ENCODE measurements at places on chromosomes 3 and 15.
A peak's percentile ranks its signal among the peaks of the same experiment; 100 is the strongest.

- no peak for DNase-seq
Observed at GRCh38 chr3:52039846-52040245, 16.5 kb downstream of the DUSP7 start.

GRCh38 chr3:2579206-2579605 lies 480.5 kb downstream of the CNTN4 start:
- no peak for DNase-seq

DNA sequence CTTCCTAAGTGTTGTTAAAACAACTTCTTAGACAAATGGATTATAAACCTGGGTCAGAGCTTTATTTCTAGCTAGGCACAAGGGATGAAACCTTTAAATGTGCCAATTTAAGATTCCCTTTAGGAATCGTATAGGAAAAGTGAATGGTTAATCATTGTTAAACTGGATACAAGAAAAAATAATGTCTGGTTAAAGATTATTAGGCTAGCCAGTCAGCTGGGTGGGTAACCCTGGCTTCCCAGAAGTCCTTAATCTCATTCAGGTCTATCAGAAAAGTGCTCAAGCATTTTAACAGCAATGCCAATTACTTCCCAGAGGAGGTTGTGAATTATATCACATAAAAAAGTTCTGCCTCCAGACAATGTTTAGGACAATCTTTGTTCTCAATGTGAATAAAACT lies 37.6 kb downstream of the NANOGP8 start:
- no peak for DNase-seq

- no peak for DNase-seq
Observed at GRCh38 chr3:33152363-33153360, 38.8 kb downstream of the CRTAP start.

GRCh38 chr3:89762405-89762804 lies 655.0 kb downstream of the EPHA3 start:
- no peak for DNase-seq

GRCh38 chr3:158110658-158111018 lies 749 bp downstream of the RSRC1 start:
- DNase-seq: no peak

GRCh38 chr3:15284121-15284889 lies 48.1 kb downstream of the SH3BP5 start:
- no peak for DNase-seq

DNA sequence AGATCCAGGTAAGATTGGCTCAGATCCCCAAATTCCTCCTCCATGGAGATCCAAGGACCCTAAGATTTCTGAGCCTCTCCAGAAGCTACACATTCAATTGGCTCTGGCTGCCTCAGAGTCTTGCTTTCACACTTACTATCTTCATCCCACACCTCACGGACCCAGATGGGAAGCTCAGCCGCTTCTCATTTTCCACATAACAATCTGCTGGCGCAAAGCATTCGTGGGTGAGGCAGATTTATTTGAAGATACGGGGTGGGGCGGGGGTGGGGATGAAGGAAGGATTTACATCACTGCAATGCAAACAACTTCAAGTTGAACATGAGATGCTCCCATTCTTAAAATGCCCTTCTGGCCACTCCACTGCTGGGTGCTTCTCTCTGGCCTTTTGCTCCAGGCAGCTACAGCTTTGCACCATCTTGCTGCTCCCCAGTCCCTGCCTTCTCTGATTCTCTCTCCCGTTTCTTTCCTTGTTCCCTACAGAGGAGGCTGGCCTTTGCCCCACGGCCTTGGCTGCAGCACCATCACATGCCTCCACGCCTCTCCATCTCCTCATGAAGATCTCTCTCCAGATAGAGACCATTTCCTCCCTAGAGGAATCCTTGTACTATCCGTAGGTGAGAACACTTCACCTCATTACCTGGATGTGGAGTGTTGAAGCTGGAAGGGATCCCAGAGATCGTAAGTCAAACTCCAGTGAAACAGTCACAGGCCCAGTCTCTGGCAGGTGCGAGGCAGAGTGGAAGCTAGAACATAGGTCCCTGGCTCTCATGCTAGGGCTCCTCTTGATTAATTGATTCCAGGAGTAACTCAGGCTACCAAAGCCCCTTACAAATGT lies 175.9 kb downstream of the RPLP1 start:
- no peak for DNase-seq

GRCh38 chr3:50491023-50491422 lies 12.4 kb downstream of the CACNA2D2 start:
- no peak for DNase-seq

DNA sequence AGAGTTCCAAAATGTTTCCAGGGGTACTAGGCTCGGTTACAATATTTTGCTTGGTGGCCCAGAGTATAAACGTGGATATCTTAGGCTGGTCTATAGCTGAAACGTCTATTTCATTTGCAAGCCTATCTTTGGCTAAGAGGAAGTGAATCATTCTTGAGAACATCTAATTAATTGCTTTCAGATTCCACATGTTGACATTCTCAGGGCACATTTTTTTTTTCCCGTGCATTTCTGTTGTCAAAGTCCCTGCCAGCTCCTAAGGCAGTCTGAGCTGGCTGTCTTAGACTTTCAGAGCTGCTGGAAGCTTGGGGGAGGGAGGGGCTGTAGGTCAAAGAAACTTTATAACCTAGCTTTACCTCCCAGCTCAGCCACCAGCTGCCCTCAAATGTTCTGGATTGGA lies 23.2 kb upstream of the LAMP3 start:
- DNase-seq: peak; percentile 62

GRCh38 chr3:105836533-105836932 lies 32.3 kb downstream of the CBLB start:
- DNase-seq: peak; percentile 49

- no peak for DNase-seq
Observed at GRCh38 chr3:161393310-161393709, 22.0 kb upstream of the SPTSSB start.

GRCh38 chr3:131470377-131470776 lies 32.4 kb downstream of the MRPL3 start:
- DNase-seq: no peak

- DNase-seq: no peak
Observed at GRCh38 chr3:13282986-13283876, 136.9 kb downstream of the NUP210 start.

- DNase-seq: no peak
Observed at GRCh38 chr3:15952543-15953175, 154.9 kb upstream of the ANKRD28 start.

DNA sequence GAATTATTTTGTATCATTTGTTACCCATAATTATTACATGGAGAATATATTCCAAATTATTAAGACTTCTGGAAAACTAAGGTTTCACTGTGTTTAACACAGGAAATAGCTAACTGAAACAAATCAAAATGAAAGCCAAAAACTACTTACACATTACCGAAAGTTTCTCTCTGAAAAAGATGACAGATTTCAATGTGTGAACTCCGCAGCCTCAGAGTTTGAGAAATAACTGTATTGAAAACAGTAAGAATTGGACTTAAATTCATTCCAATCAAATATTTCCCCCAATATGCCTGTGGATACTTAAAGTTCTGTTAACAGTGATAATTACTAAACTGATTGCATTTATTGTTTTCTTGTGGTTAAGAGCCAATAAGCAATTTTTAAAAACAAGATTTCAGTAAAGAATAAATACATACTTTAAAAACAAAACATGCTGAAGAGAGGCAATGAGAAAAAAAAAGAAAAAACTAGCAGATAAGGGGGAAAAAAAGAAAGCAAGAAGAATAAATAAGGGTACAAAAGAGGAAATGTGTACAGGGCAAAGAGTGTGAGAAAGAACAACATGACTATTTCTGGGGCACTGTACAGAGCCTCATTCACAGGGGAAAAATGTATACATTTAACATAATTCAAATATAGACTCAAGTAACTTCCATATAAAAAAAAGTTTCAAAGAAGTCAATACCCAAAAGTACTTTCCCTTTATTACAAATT lies 30.7 kb downstream of the DENND4A start:
- no peak for DNase-seq

DNA sequence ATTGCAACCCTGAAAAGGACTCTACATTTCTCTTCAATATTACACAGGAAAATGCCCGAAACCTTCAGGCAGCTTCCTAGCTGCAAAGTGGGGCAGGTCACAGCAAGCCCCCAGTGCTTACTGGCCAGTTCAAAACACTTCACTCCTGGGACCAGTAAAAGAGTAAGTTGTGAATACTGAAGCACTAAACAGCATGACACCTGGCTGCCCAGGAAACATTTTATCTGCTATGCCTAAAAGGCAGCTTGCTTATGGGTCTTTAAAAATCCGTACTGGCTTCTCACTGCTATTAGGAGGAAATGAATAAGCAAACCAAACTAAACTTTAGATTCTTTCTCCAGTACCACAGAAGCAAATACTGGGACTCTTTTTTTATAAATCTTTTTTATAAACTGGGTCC lies 457.9 kb upstream of the ALCAM start:
- no peak for DNase-seq

- no peak for DNase-seq
Observed at GRCh38 chr3:37025561-37026335, 32.4 kb downstream of the MLH1 start.
